Activated CD4-positive, alpha-beta T cell treated with anti-CD3 and anti-CD28 coated beads for 36 hours (primary cell): ENCODE measurements at places on chromosomes 12 and 14.

DNA sequence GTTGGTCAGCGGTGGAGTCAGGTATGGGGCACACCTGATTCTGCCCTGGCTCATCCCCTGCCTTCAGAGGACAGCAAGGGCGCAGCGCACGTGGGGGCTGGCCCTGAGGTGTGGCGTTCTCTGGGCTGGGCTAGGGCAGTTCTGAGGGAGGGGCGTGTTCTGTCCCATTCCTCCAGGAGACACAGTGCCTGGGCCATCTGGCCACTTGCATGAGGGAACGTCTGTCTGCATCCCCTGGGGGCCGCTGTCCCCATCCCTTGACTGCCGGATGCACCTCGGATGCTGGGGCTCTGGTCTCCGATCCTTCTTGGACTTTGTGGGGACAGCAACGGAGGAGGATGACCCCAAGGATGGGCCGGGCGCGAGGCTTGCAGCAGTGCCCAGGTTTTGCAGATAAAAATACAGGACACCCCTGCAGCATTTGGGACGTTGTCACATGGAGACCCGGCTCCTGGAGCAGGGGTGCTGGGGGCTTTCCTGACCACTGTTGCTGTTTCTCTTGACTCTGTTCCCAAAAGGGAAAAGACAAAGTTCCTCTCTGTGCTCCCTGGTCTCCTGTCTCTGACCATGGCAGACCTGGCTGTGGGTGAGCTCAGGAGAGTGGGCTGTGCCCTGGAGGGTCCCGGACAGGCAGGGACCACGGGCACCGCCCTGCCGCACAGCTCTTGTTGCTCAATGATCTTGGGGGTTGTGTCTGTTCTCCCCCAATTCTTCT lies 6.9 kb downstream of the MTA1 start:
- DNase-seq, result no peak

DNA sequence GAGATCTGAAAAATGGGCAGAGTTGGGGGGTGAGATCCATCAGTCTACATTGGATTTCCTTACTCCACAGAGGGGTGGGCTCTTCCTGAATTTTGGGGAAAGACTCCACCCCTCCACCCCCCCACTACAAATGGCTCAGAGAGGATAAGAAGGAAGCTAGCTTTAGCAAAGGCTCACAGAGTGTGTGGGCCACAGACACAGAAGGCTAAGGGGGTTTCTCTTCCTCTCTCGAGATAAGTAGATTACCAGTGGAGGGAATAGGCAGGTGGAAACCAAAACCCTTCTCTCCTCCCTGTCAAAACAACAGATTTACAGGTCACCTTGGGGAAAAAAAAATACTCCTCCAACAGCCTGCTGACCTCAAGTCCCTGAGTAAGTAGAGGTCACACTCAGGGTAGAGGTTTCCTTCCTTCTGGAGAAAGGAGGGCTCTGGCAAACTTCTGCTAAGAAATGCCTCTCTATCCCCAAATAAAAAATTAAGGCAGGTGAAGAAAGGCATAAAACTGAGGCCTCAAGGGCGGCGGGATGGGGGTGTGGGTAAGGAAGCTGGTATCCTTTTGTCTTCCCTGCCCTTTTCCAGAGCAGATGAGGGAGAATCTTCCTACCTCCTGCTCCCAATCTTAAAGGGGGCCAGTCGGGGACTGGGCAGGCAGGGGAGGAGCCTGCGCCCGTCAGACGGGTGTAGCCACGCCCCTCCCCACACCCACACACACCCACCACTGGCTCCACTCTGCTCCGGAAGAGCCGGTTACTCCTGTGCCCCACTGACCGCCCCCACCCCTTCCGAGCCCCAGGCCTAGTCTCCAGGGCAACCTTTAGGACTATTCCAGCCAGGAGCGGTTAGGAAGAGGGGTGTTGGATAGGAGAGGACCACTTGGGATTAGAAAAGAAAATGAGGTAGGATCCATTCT lies 1.9 kb upstream of the BAZ2A start:
- DNase-seq, result peak; percentile 77

DNA sequence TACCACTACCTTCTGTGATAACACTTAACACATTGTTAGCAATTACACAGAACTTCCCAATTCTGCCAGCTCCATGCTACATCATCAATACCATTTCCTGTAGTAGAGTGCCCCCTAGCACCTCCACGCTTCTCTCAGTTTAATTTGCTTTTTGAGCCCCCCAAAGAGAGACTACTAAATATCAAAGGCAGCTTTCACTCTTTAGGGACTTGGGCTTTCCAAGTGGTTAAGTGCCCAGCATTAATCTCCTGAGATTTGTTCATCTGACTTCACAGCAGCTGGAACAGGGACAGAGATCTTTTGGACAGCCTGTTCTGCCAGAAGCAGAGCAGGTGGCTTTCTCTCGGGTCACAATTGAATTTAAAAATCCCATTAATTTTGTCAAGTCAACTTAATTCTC lies 954.9 kb downstream of the DIO2 start:
- no peak for DNase-seq

DNA sequence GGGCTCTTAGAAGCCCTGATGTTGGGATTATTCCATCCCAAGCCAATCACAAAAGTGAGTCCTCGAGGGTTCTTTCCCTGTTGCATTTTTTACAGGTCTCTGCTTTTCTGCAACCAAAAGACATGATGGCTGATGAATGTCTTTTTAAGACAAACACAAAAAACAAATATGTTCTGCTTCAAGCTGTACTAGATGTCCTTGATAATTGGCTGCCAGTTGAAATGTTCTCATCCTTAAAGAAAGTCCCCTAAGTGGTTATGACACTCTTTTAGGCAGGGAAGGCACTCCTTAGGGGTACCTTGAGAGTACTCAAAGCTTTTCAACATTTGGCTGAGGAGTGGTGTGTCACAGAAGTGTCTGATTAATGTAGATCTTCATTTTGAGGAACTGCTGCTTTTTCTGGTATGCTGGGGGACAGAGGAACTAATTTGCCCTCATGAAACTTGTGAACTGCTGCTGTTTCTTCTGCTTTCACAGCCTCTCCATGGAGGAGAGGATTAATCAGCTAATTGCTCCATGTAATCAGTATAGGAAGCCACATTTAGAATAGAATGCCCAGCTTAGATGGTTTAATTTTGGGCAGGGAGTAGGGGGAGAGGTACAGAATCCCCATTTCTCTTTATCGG lies 22.8 kb upstream of the IGF1 start:
- DNase-seq, result no peak

DNA sequence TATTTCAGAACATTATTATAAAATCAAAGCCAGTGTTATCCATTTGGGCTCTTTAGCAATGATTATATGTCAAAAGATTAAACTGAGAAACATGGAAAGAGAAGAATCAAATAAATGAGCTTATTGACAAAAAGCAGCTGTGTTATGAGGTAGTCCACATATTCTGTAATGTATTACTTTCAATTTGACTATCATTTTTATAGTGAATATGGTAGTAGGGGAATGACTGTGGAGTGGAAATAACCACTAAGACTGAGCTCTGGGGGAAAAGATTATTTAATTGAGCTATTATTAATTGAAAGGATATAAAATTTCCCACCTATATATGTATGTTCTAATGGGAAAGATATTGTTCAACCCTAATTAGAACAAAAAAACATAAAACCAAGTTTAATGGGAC lies 381.3 kb downstream of the TMTC2 start:
- no peak for DNase-seq

- peak; percentile 37 for DNase-seq
Measured at GRCh38 chr14:52272375-52272774, 4.9 kb downstream of the PTGDR start.

- DNase-seq, result no peak
Measured at GRCh38 chr12:52212701-52213563, 20.1 kb upstream of the KRT7 start.

DNA sequence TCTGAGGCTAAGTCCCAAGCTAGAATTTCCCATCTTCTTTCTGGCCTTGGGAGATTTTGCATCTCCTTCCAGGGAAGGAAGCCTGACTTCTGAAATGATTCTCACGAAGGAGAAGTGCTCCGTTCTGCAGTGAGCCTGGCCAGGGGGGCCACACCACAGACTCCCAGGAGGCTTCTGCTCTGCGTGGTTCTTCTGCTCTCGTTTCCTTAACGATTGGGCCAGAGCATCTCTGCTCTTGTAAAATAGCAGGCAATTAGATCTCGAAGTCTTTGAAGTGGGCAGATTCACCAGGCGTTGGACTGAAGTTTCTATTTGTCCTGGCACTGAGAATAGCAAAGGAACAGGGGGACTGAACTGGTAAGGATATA lies 6.7 kb upstream of the BATF start:
- no peak for DNase-seq

GRCh38 chr12:109921982-109922381 lies 21.9 kb downstream of the TCHP start:
- no peak for DNase-seq

GRCh38 chr14:54778618-54779345 lies 123.8 kb downstream of the GCH1 start:
- no peak for DNase-seq

GRCh38 chr14:72594099-72594901 lies 299.6 kb downstream of the DPF3 start:
- peak; percentile 45 for DNase-seq

- DNase-seq, result no peak
Measured at GRCh38 chr14:102315121-102315520, 4.4 kb upstream of the ZNF839 start.

DNA sequence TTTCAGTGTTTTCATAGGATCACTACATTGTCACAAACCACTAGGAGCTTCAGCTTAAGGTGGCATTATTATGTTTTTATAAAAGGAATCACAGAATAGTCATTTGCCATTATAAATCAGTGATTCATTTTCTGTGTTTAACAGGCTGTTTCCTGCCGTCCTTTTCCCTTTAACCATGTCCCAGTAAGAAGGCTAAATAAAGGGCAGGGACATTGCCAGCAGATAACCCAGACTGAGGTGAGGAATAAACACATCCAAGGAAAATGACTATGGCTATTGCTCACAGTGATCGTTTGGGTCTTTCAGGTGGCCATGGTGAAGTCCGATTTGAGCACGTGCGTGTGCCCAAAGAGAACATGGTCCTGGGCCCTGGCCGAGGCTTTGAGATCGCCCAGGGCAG lies 17.9 kb upstream of the ALDH2 start:
- DNase-seq, result no peak

- no peak for DNase-seq
Measured at GRCh38 chr12:105775343-105775742, 363.4 kb downstream of the NUAK1 start.

DNA sequence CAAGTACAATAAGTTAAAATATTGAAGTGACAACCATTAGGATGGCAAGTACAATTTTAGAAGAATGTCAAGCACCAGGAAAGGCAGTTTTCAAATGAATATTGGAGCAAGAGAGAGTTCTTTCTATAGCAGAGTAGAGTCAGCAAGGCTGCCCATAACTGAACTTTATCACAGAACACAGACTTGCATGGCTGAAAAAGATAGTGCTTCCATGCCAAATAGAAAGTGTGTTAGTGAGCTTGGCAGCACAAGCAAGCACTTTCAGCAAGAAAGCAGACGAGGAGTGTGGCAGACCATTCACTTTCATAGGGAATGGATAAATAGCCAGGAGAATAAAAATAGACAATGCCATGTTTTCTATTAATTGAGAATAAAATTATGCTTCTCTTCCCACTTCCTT lies 647.0 kb upstream of the MGAT4C start:
- no peak for DNase-seq

GRCh38 chr14:101291390-101291789 lies 269.9 kb upstream of the DIO3 start:
- no peak for DNase-seq

- no peak for DNase-seq
Measured at GRCh38 chr14:97873291-97873690, 1076.1 kb downstream of the VRK1 start.

DNA sequence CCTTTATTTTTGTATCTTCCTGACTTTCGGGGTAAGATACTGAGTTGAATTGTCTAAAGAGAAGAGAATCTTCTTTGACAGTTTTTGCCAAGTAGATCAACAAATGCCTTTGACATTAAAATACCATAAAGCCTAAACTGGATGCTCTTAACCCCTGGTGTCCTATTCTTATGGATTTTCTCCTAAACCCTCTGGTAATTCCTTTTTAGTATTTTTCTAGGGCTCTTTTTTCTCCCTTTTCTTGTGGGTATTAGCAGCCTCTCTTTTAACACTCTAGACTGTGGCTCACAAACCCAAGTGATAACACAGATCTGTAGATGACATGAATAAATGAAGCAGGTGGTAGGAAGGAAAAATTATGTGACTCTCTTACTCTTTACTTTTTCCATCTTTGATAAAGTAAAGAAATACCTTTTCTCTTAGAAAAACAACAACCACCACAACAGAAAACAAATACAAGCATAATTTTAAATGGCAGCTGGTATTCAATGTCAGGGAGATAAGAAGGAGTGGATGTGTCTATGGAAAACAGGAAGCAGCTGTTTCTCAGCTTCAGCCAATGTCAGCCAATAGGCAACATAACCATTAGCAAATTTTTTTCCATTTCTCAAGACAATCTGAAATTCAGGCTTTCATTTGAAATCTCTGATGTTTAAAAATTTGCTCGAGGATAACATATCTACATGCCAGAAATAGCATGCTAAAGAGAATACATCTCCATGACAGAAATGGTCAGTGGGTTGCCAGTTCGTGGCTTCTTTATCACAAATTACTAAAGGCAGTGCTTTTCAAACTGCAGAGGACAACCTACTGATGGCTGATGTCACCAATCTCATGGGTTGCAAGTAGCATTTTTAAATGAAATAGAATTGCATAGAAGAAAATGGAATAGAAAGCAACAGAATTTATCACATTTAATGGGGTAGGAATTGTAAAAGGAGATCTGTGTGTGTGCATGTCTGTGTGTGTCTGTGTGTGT lies 123.1 kb upstream of the KRR1 start:
- no peak for DNase-seq

DNA sequence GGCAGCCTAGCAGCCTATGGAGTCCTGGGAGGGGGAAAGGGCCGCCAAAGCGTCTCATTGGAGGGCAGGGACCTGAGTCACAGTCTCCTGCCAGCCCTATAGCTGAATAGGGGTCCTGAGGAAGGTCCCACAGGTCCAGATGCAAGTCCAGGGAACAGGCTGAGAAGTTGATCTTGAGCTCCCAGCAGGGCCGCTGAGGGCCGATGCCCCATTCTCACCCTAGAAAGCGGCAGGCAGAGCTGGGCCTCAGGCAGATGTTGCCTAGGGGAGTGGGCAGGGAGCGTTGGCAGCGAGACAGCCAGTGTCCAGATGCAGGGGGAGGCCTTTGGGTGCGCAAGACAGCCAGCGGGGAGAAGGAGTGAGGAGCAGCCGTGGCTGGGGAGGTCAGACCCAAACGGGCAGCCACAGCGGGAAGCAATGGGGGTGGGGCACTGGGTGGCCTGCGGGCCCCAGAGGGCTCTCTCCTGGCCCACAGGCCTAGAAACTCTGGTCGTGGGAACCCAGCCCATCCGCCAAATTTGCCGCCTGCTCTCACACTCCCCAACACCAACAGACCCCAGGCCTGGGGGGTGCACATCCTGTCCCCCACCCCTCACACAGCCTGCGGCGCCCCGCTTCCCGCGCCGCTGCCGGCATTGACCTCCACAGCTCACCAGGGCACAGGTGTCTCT lies 1.1 kb downstream of the HDAC7 start:
- peak; percentile 75 for DNase-seq
